ENCODE measurements at places on chromosomes 1 and 21. TPM values are rescaled to one million over a fixed set of nuclear protein-coding genes. Genes with fewer than 3 reads are reported as not detected.

GRCh38 chr1:74368335-74368734, 133.1 kb downstream of the TNNI3K start:
- no peak for DNase-seq

DNA sequence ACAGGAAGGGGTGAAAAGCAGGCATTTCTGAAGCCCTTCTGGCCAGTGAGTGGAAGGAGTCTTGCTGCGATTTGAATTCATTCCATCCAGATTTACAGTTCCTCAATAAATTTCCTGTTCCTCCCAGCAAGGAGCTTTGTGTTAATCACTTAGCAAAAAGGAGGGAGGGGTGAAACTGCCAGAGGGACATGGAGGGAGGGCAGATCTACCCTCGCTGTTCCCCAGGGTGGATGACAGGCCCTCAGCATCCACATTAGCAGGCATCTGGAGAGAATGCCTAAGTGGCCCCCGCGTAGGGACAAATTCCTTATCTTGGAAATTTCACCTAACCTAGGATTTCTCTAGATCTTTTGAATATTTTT, 1.2 kb downstream of the ETV3 start:
- DNase-seq = no peak

The NOS1AP gene
- total RNA-seq = not detected

GRCh38 chr21:46112725-46113215, 14.9 kb downstream of the COL6A2 start:
- DNase-seq = peak; percentile 3

- DNase-seq = no peak
Observed at GRCh38 chr21:42557420-42557819, 43.8 kb downstream of the SLC37A1 start.

The FAM167B gene
- 0.80 TPM for total RNA-seq

The S100A7 gene
- not detected for total RNA-seq

DNA sequence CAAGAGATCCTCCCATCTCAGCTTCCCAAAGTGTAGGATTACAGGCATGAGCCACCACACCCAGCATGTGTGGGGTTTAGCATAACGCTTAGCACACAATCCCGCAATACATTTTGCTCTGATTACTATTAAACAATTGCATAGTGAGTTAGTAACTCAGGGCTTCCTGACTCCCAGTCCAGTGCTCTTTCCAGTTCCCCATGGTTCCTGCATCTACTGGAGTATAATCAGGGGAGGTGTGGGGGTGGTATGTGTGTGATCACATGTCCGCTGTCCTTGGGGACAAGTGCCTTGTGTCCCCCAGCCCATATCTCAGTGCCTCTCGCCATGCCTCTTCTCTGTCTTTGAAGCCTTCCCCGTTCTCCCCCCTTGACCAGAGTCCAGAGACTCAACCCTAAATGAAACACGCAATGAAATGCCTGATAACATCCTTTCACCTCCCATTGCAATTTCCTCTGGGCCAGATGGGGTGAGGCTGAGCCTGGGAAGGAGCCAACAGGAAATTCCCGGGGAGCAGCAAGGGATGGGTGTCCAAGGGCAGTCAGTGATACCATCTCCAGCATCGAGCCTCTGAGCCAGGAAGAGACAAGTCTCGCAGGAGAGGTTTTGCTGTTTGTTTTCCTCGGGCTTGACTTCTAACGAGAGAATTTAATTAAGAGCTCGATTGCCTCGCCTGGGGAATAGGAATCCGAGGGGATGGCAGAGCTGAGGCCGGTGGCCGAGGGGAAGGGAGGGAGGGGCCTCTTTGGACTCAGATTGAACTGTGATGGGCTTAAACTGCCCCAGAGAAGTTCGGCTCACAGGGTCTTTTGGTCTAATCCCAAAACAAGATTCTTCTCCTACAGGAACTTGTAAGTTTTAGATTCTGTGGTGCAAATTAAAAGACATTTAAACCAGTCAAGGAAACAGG, 7.7 kb upstream of the HTR1D start:
- no peak for DNase-seq

The CD244 gene
- total RNA-seq = 0.21 TPM

The KRTAP12-1 gene
- total RNA-seq = not detected

GRCh38 chr1:185921636-185922035, 187.4 kb downstream of the HMCN1 start:
- no peak for DNase-seq

DNA sequence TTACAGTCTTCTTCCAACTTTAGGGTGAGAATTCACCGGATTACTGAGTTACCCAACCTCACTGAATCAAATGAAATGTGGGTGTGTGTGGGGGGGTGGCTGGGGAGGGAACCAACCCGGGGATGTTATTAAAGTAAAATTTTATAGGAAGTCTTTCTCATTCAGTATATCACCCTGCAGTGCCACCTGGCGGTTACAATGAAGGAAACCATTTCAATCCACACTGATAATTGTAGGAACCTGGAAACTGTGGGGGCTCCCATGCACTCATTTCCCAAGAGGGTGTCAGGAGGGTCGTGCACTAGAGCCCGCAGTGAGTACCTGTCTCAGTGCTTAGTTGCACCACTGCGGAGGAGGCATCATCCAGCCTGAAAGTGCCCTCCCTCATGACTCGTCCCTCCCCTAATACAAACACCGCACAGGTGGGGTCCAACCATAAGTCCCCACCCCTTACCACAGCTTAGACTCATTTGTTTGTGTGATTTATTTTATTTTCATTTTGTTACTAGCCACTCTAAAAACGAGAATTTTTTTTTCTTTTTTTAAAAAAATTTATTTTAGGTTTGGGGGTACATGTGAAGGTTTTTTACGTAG, 29.1 kb upstream of the IGSF5 start:
- no peak for DNase-seq

GRCh38 chr1:180237869-180238476, 7.9 kb downstream of the LHX4 start:
- DNase-seq = no peak

DNA sequence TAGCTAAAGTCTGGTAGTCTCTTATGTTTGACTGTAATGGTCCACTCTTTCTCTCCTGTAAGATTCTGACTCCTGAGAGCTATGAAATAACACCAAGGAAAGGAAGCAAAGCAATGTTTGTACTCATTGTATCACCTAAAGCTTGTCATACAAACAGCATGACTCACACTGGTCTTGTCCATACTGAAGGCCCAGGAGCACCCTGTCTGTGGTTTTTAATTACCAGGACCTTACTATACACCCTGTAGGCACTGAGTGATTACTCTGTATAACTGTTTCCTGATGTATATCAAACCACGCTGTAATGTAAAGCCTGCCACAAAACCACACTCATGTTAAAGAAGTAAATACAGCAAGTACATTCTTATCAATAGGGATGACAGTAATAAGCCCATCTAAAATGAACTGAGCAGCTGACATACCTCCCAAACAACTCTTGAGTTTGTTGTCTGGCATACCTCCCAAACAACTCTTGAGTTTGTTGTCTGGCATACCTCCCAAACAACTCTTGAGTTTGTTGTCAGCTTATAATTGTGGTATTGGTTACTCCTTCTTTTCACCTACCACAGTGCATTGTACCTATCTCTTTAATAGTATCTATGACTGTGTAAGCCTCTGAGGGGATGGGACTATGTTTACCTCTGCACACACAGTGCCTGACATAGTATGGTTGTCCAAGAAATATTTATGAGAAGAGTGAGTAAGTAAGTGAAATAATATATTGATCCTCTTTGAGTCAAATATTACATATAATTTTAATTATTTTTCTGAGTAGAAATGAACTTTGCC, 11.6 kb upstream of the TNFSF18 start:
- DNase-seq = no peak

The PLCH2 gene
- 2.8 TPM for total RNA-seq

- DNase-seq = no peak
Observed at GRCh38 chr1:218582646-218583045, 237.5 kb downstream of the TGFB2 start.

- no peak for DNase-seq
Observed at GRCh38 chr1:8370905-8371315, 53.0 kb downstream of the SLC45A1 start.

GRCh38 chr1:8422510-8423268, 104.8 kb downstream of the SLC45A1 start:
- no peak for DNase-seq

DNA sequence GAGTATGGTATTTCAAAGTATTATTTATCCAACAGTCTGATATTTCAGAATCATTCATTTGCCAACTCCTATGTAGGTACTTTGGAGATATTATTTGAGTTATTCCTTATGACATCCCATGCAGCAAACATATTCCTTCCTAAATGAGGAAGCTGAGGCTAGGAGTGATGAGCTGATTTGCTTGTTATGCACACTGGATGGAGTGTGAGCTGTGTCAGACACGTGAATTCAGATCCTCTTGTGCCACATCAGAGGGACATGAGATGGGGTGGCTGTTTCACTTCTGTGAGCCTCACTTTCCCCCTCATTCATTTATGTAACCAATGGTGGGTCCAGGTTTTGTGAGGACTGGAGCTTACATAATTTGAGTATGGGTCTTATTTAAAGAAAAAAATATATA, 215.9 kb downstream of the DISC1 start:
- DNase-seq = no peak

- DNase-seq = no peak
Observed at GRCh38 chr1:222761083-222761482, 24.1 kb downstream of the FAM177B start.

DNA sequence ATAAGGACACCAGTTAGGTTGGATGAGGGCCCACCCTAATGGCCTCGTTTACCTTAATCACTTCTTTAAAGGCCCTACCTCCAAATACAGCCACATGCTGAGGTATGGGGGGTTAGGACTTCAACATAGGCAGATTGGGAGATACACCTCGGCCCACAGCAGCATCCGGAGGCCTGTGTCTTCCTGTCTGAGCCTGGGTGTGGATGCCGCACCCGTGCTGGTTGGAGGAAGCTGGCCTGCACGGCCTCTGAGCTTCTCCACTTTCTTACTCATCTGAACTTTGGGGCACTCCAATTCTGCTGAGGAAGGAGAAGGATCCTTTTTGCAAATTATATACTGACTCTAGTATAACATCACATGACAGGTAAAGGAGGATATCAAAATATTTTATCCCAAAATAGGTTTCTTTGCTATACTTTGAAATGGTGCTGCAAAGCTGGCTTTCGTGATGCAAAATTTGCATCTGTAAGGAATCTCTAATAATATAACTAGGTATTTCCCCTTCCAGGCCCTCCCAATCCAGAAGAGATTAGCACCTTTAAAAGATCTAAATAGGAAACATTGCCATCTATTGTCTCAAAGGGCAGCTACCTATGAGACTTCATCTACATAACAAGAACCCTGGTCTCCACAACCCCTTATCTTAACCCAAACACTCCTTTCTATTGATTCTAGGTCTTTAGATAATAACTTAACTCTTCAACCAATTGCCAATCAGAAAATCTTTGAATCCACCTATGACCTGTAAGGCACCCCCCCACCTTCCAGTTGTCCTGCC, 247.6 kb downstream of the KCNJ6 start:
- no peak for DNase-seq

The CRNN gene
- total RNA-seq = not detected

DNA sequence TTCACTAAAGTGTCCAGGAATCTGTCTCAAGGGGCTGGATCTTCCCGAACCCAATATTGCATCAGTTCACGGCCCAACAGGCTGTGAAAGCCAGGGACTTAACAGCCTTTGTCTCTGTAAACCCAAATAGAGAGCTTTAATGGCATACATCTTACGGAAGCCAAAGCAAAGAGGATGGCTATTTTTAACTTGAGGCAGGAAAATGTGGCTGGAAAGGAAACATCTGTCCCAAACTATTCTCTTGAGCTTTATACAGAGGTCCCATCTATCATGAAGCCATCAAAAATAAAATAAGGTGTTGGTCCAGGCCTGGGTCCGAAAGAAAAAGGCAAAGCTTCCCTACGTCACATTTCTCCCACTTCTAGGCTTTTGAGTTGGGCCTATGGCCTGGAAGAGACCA, 7.7 kb upstream of the CD34 start:
- DNase-seq = no peak

- no peak for DNase-seq
Observed at GRCh38 chr1:113617438-113618141, 141.7 kb downstream of the PHTF1 start.

DNA sequence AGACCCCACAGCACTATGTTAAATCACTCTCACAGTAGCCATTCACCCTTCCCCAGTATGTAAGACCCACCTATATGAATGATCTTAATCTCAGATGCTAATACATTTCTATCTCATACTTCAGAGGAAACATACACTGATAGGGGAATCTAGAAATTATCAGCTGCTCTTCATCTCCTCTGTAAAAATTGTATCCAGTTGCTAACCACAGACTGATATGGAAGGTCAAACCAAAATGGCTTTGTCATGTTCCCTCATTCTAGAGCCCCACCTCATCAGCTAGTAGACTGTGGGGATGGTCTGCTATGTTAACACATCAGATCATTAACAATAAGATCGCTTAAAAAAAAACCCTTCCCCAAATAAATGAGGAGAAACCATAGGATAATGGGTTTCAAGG, 71.7 kb downstream of the UBR4 start:
- no peak for DNase-seq

DNA sequence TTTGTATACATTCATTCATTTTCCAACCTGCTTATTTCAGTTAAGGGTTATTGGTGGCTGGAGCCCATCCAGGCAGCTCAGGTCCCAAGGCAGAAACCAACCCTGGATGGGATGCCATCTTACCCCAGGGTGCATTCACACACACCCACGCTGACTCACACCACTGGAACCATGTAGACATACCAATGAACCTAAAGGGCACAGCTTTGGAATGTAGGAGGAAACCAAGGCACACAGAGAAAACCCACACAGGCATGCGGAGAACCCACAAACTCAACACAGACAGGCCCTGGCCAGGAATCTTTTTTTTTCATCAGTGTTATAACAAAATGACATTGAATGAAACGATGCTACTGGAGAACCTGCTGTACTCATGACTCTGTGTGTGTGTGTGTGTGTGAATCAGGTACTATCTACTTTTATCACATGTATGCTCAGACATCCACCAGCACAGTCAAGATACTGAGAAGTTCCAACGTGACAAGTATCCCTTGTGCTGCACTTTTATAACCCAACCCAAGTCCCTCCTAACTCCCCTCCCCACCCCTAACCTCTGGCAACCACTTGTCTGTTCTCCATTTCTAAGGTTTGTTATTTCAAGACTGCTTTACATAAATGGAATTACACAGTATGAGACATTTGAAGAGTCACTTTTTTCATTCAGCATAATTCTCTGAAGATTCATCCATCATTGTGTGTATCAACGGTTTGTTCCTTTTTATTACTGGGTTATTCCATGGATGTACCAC, 286.8 kb upstream of the PLD5 start:
- no peak for DNase-seq
